ENCODE measurements at places on chromosomes 6 and 20.

DNA sequence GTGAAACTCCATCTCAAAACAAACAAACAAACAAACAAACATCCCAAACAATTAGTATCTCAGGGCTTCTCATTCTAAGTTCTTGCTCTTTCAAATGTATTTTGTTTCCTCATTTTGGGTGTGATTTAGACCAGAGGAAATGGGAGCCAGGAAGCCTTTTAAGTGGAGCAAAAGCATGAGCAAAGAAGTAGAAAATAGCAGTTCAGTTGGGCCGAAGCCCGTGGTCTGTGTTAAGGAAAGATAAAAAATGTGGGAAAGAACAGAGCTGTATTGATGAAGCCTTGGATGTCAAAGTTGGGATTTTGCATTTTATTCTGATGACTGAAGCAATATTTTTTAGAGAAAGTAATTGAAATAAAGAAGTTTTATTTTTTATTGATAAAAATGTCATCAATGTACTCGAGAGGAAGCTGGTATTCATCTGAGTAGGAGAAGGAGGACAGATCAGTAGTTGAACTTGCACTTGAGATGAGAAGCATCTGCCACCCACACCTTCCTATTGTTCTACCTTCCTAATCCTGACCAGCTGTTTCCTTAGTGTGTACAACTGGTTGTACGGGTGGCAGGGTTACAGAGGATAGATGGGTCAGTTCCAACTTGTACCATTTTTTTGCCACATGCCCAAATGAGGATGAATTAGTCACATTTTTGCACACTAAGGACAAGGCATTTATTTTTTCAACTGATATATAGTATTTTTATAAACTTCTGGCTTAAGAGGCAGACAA is 56.1 kb downstream of the KIAA0408 start:
- DNase-seq, result no peak

- no peak for DNase-seq
These were observed 56.5 kb downstream of the HAO1 start for GRCh38 chr20:7883741-7884140.

GRCh38 chr6:118660218-118660569 is 8.8 kb upstream of the CEP85L start:
- DNase-seq, result peak; percentile 38

GRCh38 chr6:63503199-63503598 is 69.1 kb upstream of the LOC128125822 start:
- no peak for DNase-seq

- DNase-seq, result no peak
These were observed 51.1 kb downstream of the TBC1D7 start for GRCh38 chr6:13277231-13277630.

DNA sequence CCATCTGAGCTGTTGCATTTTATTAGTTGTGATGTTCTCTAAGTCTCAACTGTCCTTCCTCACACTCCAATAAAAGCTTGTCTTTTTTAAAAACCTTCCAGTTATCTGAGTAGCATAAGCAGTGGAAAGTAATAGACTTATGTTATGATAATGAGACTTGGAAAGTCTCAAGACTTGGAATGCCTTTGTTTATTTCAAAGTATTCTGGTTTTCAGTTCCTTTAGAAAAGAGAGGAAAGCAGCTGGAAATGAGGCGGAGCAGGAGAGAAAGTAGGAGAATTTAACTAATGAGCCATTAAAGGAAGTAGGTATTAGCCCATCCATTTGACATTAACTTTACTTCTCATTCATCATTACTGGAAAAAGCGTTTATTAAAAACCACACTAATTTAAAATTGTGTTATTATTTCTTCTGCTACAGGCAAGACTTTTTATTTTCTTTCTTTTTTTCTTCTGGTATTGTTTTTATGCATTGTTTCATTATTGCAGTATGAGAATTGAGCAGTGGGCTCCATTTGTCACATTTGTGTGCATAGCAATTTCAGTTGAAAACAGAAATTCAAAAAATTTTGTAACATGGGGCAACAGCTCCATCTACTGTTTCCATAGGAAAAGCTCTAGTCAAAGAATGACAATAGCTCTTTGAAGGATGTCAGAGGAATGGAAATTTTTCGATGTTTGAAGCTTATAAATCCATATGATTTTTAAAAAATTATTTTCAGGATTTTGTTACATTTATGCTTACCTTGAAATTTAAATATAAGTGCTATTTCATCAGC is 194.8 kb downstream of the COL9A1 start:
- DNase-seq, result no peak

- DNase-seq, result no peak
These were observed 4.6 kb downstream of the MAD2L1BP start for GRCh38 chr6:43639984-43640800.
